Cerebellar cortex (tissue), 1 donor: ENCODE measurements at places on chromosomes 16 and 17.

DNA sequence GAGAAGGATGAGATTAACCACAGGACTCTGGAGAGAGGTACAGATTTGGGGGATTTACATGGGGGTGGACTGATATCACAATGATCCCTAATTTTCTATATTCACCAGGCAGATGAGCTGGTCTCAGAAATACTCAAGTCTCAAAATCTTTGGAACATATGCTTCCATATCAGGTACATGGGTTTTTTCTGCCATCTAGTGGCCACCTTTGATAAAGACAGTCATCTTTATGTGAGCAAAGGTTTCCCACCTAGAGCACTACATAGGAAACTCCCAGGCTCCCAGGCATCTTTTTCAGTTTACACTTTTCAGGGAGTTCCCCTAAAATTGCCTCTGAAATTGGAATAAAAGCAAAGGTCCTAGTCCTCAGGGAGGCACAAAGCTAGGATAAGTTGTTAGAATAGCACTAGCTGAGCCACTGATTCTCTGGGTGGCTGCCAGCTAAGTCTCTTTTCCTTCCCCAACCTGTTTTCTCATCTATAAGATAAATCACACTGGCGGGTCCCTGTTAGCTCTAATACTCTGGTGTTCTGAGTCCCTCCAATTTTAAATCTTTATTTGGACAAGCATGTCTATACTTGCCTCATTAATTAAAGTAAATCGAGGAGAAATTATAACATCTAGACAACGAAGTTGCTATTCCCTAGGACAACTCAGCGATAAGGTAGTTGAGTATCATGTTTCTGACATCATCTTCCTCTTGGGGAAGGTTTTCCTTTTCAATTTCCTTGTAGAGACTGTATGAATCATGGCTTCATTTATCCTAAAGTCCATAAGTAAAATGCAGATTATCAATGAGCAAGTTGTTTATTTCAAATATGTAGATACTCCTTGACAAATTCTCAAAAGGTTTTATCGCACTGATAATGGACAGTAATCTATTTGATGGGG is 19.0 kb upstream of the MON1B start:
- peak; percentile 82 for DNase-seq

DNA sequence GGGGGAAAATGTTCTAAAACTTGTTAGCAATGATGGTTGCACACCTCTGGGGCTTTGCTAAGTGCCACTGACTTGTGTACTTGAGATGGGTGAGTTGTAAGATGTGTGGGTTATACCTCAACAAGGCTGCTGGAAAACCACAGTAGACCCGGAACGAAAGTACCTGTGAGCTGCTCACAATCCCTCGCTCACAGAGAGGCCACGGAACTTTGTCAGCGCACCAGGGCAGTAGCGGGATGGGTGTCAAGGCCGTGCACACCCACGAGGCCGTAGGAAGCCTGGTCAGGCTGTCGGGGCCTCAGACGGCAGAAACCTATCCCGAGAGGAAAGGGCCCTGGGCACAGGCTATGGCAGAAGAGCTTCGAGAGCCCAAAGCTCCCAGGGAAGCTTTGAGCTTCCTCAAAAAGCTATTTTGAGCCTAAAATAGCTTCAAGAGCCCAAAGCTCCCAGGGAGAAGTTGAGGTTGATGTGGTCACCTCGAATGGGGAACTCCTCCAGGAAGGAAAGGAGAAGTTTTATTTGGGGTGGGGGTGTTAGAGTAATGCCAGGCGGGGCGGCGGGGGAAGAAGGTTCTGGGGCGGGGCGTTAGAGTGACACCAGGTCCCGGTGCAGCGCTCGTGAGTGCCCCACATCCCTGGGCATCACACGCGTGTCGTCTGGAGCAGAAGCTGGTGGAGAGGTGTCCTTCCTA is 19.0 kb downstream of the CBFA2T3 start:
- DNase-seq: no peak

- DNase-seq: no peak
Measured at GRCh38 chr16:50398336-50398735, 29.5 kb upstream of the BRD7 start.

GRCh38 chr16:84484579-84485254 is 19.7 kb downstream of the MEAK7 start:
- DNase-seq: peak; percentile 80

DNA sequence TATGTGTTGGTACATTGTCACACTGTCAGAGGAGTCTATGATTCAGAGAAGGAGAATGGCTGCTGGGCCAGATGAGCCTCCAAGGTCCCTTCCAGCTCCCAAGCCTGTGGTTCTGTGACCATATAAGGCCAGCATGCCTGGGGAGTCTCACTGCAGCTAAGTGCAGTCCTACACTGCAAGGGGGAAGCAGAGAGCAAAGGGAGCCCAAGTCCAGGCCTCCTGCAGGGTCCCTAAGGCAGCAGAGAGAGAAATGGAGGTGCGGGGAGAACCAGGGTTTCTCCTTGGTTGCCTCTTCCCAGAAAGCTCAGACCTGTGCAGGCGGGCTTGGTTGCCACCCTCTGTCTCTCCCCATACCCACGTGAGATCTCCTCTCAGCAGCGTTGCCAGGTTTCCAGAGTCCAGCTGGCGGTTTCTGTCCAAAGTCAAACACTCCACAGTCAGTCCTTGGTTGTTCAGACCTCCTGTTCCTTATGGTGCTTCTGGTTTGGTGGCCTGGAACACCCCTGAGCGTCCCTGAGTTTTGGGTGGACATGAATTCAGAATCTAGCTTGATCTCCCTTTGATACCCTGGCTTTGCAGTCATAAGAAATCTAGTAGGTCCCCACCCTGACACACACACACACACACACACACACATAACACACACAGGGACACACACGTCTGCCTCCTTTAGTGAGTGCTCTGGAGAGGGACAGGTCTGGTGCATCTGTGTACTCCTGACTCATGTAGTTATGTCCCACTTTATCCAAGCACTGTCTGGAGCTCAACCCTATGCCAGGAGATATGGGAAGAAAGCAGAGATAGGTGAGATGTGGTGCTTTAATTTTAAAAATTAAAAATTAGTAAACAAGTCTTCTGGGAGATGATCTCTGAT is 78.8 kb downstream of the GNAO1 start:
- DNase-seq: peak; percentile 87
